Skeletal muscle cell (primary cell): ENCODE measurements at places on chromosomes 4 and X.

GRCh38 chrX:12228862-12229261 is 90.6 kb downstream of the FRMPD4 start:
- DNase-seq, result no peak

DNA sequence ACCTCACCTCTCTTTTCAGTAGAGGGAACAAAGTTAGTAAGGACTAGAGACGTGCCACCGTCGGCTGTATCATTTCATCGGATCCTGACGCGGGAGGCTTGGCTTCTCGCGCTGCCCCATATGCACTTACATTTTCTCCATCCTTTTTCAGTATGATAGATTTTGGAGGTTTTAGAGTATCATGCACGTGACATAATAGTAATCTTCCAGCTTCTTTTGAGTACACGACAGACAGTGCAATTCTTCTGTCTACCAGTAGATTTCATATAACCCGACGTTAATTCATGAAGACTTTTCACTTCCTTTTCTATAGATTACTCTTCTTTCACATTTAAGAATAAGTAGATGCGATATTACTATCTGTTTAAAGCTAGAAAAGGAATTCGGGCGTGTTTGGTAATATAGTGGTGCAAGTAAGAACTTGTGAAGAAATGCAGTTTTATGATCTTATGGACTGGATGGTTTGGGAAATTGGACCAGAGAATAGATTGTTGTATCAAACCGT is 1.0 kb downstream of the CDS1 start:
- DNase-seq, result no peak

- no peak for DNase-seq
Measured at GRCh38 chr4:48343551-48343950, 2.2 kb downstream of the SLAIN2 start.

GRCh38 chr4:544386-545105 is 31.5 kb downstream of the TMEM271 start:
- DNase-seq, result no peak

DNA sequence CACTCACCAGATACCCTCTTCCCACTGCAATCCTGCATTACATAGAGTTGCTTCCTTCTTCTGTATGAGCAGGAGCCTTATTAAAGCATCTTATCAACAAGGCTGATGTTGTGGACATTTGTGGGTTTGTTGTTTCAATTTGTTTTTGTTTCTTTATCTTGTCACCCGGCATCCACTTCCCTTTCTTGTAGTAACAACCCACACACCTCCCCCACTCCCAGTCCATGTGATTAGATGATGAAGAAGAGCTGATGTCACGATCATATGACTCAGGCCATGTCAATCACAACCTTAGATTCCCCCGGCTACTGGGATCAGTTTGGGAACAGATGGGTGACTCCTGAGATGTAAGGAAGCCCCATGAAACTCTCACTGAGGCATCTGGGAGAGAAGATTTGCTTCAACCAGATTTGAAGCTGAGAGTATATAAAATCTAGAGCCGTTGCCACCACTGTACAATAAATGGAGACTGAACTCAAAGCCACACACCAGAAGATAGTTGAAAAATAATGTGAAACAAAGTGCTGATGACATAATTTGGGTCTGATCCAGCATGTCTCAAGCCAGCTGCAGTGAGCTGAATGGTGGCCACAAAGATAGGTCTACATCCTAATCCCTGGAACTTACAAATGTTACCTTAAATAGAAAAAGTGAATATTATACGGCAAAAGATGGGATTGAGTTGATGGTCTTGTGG is 34.1 kb upstream of the SRD5A3 start:
- DNase-seq, result no peak
